ENCODE measurements at places on chromosomes 1 and 21. TPM values are rescaled to one million over a fixed set of nuclear protein-coding genes. Genes with fewer than 3 reads are reported as not detected.

- no peak for DNase-seq
These were observed 123.8 kb downstream of the OSBPL9 start for GRCh38 chr1:51740652-51741051.

DNA sequence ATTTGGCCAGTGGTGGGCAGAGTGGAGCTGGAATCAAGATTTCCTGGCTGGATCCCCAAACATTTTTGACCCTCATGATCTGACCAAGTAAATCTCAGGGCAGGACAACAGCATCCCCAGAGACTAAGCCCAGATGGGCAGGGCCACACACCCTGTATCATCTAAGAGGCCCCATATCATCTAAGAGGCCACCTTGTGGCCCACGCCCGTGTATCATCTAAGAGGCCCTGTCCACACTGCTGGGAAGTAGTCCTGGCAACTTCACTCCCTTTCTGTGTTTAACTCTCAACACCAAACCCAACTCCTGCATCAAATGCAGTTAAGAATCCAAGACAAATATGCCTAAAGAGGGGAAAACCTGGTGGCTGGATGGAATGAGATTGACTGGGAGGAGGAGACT, 81.6 kb upstream of the SSX2IP start:
- no peak for DNase-seq

Gene G0S2
- 3.5 TPM for polyA plus RNA-seq

DNA sequence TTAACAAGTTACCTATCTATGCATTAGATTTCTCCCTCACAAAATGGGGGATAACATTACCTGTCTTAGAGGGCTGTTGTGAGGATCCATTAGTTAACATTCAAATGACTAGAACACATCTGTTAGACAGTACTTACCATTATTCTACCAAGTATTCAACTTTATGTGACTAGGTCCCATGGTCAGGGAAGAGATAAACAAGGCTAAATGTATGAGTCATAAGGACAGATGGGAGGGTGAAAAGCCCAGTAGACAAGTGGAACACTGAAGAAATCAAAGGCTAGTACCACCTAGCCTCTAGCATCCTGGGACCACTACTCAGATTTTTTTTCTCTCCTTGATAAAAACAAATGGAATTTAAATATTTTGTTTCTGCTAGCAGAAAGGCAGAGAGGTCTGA, 9.0 kb upstream of the VHLL start:
- DNase-seq, result no peak

Gene ALG6
- polyA plus RNA-seq, result 8.4 TPM

Gene PTGS2
- 0.42 TPM for polyA plus RNA-seq

Gene LYPD8
- 1.1 TPM for polyA plus RNA-seq

DNA sequence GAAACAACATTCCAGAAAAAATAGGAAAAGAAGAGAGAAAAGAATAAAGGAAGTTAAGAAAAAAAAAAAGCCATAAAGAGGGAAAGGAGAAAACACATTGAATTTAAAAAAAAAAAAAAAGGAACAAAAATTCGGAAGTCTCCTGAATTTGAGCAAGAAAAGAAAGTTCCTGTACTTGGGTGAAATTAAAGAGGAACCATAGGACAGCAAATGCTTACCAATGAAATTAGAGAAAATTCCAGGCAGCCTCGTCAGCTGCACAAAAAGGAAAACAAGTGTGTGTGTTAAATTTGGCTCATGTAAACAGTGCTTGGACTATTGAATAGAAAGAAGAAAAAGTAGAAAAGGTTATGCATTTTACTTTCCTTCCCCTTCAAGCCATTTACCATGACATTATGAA, 4.9 kb downstream of the IL12RB2 start:
- DNase-seq, result no peak

- DNase-seq, result peak; percentile 89
These were observed 143.9 kb downstream of the HMGB4 start for GRCh38 chr1:34007760-34008159.

- DNase-seq, result no peak
These were observed 59.3 kb downstream of the GPR88 start for GRCh38 chr1:100597061-100597741.

Gene AKNAD1
- polyA plus RNA-seq, result not detected

Gene ANGPTL7
- polyA plus RNA-seq, result not detected

GRCh38 chr21:37146320-37147235, 73.5 kb downstream of the TTC3 start:
- DNase-seq, result no peak

DNA sequence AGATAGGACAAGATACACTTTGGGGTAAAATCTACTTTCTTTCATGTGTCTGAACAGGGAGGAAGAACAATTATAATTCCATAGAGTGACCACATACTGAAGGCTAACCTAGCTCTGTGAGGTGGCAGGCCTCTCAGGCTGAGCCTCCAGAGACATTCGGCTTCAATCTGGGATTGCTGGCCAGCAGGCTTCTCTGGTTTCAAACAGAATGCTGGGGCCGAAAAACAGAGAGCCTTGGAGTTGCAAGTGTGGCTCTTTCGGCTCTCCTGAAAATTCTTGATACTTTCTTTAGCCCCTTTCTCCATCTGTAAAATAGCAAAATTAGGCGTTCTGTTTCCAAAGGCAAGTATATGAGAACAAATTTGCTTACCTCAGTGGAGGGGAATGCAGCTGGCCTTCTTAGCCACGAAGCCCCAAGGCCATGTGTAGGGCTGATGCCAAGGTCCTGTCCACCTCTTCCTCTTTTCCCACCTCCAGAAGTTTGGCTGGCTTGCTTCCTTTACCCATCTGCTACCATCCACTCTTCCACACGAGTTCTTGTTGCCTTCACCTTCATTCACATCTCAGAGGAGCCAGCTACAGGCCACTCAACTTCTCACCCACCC, 30.0 kb upstream of the UBE2U start:
- DNase-seq, result no peak

Gene CHI3L2
- 5.9 TPM for polyA plus RNA-seq

DNA sequence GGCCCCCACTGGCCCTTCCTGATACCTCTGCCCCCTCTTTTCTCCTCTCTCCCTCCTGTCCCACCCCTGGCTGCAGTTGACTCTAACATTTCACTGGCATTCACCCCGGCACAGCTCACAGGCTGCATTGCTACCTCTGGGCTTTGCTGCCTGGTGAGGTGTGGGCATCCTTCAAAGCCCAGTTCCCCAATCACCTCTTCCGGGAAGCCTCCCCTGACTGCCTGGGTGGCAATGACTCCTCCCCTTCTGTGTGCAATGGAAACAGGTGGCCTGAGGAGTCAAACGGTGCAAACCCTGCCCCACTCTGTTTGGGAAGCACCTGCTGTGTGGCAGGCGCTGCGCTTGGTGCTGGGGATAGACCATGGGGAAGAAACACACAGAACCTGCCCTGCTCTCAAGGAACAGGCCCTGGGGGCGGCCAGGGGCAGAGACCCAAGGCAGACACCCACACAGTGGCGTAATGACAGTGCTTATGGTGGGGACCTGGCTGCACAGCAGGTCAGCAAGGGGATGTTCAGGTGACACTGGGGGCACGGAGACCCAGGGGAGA, 39.3 kb upstream of the POFUT2 start:
- DNase-seq, result no peak

DNA sequence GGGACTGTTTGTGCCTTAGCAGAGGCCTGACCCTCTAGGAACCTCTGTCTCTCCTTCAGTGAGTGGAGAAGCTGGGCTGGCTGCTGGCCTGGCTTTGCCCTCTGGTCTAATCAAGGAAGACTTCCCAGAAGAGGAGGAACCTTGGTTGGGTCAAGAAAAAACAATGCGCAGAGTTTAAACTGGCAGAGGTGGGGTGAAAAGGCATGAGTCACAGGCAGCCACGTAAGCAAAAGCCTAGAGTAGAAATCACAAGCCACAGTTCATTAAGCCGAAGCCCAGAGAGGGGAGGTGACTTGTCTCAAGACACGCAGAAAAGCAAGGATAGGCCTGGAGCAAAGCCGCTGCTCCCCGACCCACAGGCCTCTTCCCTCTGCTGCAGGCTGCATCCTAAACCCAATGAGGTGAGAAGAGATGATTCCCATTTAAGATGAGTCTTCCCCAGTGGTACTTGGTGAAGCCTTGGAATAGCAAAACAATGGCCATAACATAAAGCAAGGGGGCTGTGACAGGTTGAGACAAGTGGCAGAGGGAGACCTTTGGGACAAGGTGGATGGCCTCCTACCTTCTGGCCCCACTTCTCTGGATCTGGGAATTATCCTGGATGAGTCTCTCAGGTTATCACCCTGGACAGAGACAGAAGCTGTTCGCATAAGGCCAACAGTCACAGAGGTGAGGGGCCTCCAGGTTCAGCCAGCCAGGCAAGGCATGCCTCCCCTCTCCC, 7.7 kb downstream of the PDZK1IP1 start:
- no peak for DNase-seq

DNA sequence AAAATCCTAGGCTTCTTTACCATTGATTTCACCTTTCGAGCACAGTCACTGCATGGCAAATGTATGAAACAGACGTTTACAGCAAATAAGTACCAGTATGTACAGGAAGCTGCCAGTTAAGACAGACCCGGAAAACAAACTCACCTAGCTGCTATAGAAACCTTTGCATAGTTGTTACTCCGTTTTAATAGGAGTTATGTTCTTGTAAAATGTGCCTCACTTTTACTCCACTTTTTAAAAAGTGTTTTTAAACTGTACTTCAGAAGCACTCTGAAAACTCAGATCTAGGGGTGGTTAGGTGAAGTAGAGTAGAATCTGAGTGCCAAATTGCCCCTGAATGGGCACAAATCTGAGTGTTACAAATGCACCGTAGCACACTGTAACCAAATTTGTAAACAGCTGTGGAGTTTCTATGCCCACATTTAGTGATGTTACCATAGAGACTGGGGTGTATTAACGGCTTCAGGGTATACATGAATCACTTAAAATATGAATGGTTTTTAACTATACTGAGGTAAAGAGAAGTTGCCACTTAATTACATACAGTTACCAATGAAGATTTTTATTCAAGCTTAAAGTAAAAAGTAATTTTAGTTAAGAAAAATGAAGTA, 30.7 kb downstream of the CNIH4 start:
- DNase-seq, result peak; percentile 13

Gene SNAP47
- polyA plus RNA-seq, result 75.0 TPM

Gene TRIM58
- 0.19 TPM for polyA plus RNA-seq

- no peak for DNase-seq
These were observed 4.7 kb downstream of the SNAPIN start for GRCh38 chr1:153663211-153663610.

DNA sequence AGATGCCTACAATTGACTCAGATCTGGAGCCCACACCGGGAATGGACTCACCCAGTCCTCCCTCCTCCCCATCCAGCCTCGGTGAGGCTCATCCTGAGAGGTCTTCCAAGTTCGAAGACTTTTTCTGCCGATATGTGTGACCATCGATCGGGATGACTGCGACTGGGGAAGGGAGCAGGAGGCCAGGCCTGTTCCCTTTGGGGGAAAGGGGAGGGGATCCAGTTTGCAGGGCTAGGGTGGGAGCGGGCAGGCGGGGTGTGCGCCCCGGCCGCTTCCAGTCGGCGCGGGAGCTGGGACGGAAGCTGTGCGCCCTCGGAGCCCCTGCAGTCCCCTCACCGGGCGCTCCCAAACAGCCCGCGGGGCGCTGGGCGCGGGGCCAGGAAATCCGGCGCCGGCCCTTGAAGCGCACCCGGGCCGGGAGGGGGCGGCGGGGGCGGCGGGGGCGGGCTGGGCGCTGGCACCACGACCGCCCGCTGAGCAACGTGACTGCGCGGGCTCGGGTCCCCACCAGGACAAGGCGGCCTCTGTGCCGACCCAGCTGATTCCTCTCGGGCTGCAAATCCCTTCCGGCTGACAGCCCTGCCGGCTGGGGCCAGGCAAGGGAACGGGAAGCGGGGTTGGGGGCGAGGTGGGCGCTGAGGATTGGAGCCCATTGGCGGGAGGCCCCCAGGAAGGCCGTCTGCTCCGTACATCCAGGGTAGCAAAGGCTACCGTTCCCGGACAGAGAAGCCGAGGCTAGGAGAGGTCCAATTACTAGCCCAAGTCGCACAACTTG, 103.9 kb downstream of the EBNA1BP2 start:
- peak; percentile 23 for DNase-seq

- DNase-seq, result peak; percentile 25
These were observed 3.6 kb upstream of the FHAD1 start for GRCh38 chr1:15243275-15244043.

DNA sequence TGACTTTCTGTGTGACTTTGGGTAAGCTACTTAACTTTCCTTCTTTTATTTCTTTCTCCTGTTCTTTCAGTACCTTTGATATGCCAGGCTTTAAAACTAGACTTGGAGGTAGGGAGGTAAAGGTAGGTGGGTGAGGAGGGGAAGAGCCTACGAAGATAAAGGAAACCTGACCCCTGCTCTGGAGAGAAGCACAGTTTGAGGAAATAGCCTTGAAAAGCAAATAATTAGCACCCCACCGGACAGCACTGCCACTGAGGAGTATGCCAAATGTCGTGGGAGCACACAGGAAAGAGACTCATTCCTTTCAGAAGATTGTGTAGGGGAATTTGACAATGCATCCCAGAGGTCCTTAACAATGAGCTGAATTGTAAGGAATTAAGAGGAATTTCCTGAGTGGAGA, 65.2 kb upstream of the SPAG17 start:
- no peak for DNase-seq

DNA sequence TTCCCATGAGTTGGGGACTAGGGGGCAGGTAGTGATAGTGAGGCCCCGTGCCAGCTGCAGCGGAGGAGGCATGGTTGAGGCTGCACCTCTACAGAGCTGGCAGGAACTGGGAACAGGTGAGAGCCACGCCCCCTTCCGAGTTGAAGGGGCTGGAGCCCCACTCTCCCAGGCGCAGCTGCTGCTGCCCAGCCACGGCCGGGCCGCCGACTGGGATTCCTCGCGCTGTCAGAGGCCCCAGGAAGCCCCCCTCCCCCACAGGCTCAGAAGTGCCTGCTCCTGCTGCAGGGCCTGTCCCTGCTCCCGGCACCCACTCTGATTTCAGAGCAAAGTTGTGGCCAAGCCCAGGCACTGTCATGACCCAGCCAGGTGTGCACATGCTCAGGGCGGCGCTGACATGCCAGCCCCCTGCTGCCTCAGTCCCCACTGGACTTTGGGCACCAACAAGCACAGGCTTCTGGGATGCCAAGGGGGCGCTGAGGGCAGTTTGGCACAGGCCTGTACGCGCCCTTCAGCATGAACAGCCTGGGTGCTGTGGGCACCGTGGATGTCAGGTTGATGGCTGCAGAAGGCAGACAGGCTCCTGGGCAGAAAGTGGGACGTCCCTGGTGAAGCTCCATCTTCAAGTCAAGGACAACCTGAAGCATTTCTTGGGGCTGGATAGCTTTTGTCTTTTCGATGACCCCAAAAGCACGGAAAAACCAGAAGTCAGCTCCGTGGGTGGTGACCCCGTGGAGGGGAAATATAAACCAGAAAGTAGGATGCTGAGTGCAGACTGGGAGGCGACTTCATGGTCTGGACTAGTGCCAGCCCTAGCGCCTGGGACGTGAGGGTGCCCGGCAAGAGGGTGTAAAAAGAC, 121.5 kb downstream of the SIM2 start:
- no peak for DNase-seq

Gene FCGR3A
- polyA plus RNA-seq, result 11.9 TPM

Data from brain (organoid and tissue), 16 donors.